Caki2 (cell line): ENCODE measurements at places on chromosomes 7 and 10.

GRCh38 chr7:39890411-39890810 lies 59.6 kb upstream of the CDK13 start:
- no peak for DNase-seq

DNA sequence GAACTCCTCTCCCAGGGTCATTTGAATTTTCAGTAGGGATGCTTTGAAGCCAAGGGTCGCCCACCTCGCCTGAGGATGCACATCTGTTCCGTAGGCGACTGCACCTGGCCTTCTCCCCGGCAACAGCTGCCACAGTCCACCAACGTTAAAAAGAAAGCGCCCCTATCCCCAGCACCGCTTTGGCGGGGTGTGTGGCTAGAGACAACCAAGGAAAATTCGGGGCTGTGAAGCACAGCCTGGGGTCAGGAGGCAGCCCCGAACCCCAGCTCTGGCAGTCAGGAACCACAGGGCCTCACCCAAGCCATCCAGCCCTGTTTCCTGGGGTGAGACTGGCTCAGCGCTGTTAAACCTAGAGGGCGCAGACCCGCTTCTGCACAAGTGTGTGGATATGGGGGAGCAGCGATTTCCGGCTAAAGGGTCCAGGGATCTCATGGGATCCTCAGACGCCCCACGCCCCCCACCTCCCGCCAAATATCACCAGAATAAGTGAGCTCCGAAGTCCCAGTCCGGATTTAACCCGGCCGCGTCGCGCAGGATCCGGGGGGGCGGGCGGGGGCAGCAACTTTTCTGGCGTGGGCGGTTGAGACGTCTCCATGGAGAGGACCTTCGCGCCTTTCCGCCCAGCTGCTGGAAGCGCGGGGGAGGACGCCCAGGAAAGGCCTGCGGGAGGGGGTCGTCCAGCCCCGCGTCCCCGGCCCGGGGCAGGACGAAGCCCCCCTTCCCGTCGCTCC lies 822 bp downstream of the ZC3HAV1L start:
- DNase-seq = peak; percentile 19

DNA sequence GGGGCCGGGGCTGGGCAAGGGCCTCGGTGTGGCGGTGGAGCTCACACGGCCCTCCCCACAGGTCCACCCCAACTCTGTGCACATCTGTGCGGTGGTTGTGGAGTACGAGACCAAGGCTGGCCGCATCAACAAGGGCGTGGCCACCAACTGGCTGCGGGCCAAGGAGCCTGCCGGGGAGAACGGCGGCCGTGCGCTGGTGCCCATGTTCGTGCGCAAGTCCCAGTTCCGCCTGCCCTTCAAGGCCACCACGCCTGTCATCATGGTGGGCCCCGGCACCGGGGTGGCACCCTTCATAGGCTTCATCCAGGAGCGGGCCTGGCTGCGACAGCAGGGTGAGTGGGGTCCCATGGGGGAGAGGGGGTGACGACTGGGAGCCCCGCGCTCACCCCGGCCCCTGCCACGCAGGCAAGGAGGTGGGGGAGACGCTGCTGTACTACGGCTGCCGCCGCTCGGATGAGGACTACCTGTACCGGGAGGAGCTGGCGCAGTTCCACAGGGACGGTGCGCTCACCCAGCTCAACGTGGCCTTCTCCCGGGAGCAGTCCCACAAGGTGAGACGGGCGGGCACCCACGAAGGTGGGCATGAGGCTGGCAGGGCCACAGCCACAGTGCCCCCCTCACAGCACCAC lies 8.8 kb downstream of the TMEM120A start:
- DNase-seq = no peak

DNA sequence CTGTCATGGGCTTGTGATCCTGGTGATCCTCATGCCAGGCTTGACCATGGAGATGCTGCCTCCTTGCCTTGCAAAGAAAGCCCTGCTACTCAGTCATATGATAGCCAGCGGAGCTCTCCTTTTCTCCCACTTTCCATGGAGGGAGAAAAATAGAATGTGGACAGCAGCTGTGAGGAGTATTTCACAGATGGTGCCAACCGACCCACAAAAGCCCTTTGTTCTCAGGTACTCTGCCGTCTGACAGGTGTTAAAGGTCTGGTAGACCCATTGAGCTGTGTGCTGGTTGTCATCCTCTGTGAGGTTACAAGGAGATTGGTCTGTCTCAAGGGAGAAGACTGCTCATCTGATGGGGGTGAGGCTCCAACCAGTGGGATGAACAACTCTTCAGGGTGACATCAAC lies 29.5 kb upstream of the COBL start:
- DNase-seq = no peak

DNA sequence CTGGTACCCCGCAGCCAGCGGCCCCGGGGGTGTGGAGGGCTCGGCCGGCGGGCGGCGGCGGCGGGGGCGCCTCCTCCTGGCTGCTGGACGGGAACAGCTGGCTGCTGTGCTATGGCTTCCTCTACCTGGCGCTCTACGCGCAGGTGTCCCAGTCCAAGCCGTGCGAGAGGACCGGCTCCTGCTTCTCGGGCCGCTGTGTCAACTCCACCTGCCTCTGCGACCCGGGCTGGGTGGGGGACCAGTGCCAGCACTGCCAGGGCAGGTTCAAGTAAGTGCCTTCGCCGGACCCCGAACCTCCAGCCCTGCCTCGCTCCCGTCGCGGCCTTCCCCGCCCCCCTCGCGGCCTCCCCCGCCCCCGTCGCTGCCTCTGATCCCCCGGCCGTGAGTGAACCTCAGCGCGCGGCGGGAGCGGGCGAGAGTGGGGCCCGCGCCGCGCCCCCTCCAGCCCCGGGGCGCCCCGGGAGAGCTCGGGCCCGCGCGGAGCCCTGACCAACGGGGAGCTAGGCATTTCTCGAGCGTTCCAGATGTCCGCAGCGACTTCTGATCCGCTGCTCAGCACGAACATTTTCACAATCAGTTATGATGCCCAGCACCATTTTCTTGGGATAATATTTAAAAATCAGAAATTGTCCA lies 727 bp downstream of the ATRNL1 start:
- no peak for DNase-seq

DNA sequence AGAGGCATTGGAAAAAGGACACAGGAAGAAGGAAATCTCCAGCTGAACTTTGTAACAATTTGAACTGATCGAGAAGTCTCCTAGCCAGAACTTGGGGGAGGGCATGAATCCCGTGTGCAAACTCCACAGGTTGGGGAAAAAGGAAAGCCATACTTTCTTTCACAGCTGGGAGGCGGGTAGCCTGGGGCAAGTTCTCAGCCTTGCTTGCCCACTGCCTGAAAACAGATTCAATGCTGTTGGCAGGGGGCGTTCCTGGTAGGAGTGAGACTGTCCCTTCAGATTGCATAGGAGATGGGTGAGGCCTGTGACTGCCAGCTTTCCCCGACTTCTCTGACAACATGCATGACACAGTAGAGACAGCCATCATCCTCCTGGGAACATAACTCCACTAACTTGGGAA lies 289.1 kb upstream of the PHF14 start:
- DNase-seq = no peak

DNA sequence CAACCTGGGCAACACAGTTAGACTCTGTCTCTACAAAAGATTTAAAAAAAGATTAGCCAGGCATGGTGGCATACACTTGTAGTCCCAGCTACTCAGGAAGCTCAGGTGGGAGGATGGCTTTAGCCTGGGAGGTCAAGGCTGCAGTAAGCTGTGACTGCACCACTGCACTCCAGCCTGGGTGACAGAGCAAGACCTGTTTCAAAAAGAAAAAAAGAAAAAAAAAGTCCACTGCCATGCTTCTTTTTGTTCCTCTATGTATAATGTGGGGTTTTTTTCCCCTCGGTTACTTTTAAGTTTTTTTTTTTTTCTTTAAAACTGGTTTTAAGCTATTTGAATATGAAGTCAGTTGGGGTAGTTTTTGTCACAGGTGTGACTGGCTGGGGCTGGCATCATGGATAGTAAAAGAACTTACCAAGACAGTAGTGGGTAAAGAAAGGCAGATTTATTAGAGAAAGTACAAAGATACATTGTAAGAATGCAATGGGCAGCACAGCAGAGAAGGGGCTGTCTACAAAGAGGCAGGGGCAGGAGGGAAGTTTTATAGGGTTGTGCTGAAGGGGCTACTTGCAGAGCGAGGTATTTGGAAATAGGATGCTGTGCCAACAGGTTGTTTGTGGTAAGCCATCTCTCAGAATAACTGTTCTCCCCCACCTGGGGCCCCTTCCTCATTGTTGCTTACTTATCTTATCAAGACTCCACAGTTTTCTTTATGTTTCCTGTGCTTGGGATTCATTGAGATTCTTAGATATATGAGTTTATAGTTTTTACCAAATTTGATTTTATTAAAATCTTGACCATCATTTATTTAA lies 177.3 kb downstream of the PHTF2 start:
- no peak for DNase-seq

DNA sequence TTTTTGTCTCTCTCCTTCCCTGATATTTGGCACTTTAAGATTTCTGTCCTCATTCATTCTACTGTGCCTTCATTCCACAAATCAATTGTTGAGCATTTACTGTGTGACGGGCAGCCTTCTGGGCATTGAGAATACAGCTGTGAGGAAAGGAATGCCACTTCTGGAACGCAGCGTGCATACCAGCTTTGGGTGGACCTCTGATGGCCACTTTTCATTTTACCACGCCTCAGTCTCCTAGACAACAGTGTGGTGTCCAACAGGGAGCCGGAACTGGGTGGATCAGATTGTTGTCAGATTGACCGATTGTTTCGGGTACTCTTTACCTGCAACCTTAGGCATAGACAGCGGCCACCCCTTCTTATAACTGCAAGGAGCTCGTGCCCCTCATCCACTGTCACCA lies 222.7 kb upstream of the DPP6 start:
- no peak for DNase-seq

GRCh38 chr7:31981874-31982390 lies 88.3 kb downstream of the PDE1C start:
- DNase-seq = no peak

GRCh38 chr10:60176925-60177324 lies 212.8 kb downstream of the ANK3 start:
- DNase-seq = no peak
